Osteoblast (primary cell): ENCODE measurements at places on chromosomes 5 and 9. TPM values are rescaled to one million over a fixed set of nuclear protein-coding genes. Genes with fewer than 3 reads are reported as not detected.

The MAMDC2 gene
- 1.4 and 1.5 TPM in 2 replicates for total RNA-seq

The SLC6A3 gene
- total RNA-seq, result not detected in 2 replicates

The MRPL50 gene
- 10.3 and 12.3 TPM in 2 replicates for total RNA-seq

The F2RL2 gene
- total RNA-seq, result 1.1 and 1.5 TPM in 2 replicates

The CDC25C gene
- 1.8 TPM in 2 replicates for total RNA-seq

The CKS2 gene
- 17.0 and 18.6 TPM in 2 replicates for total RNA-seq

The TAS2R1 gene
- total RNA-seq, result not detected in 2 replicates

The IFNA5 gene
- total RNA-seq, result not detected in 2 replicates

The TTC23L gene
- total RNA-seq, result 0.29 TPM in 1 of 2 replicates, not detected in the other

The ARID3C gene
- total RNA-seq, result under 0.01 TPM in 1 of 2 replicates, not detected in the other

The CCDC187 gene
- under 0.01 TPM in 1 of 2 replicates, not detected in the other for total RNA-seq

The LCN15 gene
- total RNA-seq, result not detected in 2 replicates

The SPINK1 gene
- total RNA-seq, result not detected in 2 replicates

The TAF1L gene
- total RNA-seq, result not detected in 2 replicates

The POLR1E gene
- 25.3 and 33.3 TPM in 2 replicates for total RNA-seq

The SPATA31A6 gene
- not detected in 2 replicates for total RNA-seq

The TMEFF1 gene
- total RNA-seq, result 0.72 and 1.2 TPM in 2 replicates

The CYSRT1 gene
- total RNA-seq, result 1.1 and 1.5 TPM in 2 replicates

The FAM153A gene
- total RNA-seq, result not detected in 2 replicates

The DMGDH gene
- 7.2 and 9.7 TPM in 2 replicates for total RNA-seq

The CCL27 gene
- total RNA-seq, result 0.36 TPM in 1 of 2 replicates, not detected in the other

The TBCA gene
- 103 and 113 TPM in 2 replicates for total RNA-seq

The AGXT2 gene
- not detected in 2 replicates for total RNA-seq

The FAM170A gene
- not detected in 2 replicates for total RNA-seq

The PHF24 gene
- under 0.01 TPM in 1 of 2 replicates, not detected in the other for total RNA-seq

The CLPTM1L gene
- 134 and 139 TPM in 2 replicates for total RNA-seq

The FOXD4 gene
- total RNA-seq, result 0.29 and 0.36 TPM in 2 replicates

The CDH12 gene
- total RNA-seq, result not detected in 2 replicates

The OR1J2 gene
- 0.29 TPM in 1 of 2 replicates, not detected in the other for total RNA-seq

The TEX48 gene
- total RNA-seq, result not detected in 2 replicates

The TSSK1B gene
- total RNA-seq, result 0.72 and 0.88 TPM in 2 replicates

The SYK gene
- total RNA-seq, result not detected in 2 replicates

The REEP2 gene
- 1.5 and 2.2 TPM in 2 replicates for total RNA-seq

The SPINK14 gene
- total RNA-seq, result not detected in 2 replicates

The RICTOR gene
- total RNA-seq, result 46.7 and 50.7 TPM in 2 replicates

The CA9 gene
- total RNA-seq, result not detected in 2 replicates

The PCDHB5 gene
- total RNA-seq, result 1.5 and 2.9 TPM in 2 replicates

The RNF183 gene
- not detected in 2 replicates for total RNA-seq

The RAD23B gene
- 148 and 157 TPM in 2 replicates for total RNA-seq

The PAEP gene
- not detected in 2 replicates for total RNA-seq

The NEUROG1 gene
- total RNA-seq, result not detected in 2 replicates

The SNCB gene
- not detected in 2 replicates for total RNA-seq

The GABRB2 gene
- total RNA-seq, result 0.59 and 0.72 TPM in 2 replicates

The FOCAD gene
- total RNA-seq, result 45.6 and 53.0 TPM in 2 replicates

The PCA3 gene
- total RNA-seq, result under 0.01 and 0.36 TPM in 2 replicates
